NCI-H510A (cell line): ENCODE measurements at places on chromosomes 12 and 14.

DNA sequence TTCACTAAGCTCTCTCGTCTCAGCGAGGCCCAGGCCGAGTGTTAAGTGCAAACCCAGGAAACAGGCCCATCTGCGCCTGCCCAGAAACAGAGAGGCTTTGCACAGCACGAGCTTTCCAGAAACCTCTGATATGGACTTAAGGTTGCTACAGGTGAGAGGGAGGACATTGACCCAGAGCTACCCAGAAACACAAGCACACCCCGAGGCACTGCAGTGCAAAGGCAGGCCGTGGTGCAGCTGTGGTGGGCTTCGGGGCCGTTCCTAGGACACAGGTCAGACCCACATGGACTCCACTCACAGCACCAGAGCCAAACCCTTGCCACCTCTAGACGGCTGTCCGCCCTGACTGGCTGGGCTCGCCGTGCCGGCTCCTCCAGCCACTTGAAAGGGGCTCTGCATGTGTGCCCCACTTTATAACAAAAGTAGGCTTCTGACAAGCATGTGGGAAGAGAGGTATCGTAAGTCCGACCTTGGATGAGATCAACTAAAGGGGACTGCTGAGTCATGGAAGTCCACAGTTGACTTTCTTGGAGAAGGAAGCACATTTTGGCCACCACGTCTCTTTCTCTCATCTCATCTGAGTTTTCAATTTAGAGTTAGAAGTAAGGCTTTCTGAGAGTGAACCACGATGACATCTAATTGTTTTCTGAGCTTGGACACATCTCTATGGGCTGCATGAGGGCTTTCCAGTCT is 38.2 kb downstream of the CACNA2D4 start:
- no peak for DNase-seq

DNA sequence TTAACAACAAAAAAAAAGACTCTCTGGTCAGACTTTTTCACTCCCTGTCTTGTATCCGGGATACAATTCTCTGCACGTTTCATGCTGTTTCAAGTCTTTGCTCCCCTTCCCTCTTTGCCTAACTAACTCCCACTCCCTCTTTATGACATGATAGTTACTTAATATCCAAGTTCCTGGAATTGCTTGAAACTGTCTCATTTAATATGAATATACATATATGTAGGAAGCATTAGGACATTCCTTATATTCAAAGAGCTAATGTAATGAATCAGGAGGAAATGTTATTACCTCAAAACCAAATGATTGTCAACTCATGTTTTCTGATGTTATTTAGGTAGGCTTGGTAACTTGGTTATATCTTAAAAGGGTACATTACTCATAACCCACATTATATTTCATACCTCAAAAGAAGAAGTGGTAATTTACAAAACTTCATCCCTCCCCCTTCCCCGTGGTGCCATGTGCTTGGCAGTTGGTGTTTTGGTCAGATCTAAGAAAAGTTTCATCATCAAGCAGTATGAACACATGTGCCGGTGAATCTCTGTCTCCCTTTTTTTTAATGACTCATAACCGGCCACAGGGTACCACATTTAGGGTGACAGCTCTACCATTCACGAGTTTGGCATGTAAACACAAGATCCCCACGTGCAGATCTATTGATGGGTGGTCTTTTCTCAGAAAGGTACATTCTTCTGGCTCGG is 56.5 kb downstream of the HCAR2 start:
- DNase-seq: no peak

GRCh38 chr14:95256002-95256775 is 63.5 kb downstream of the CLMN start:
- DNase-seq: no peak

DNA sequence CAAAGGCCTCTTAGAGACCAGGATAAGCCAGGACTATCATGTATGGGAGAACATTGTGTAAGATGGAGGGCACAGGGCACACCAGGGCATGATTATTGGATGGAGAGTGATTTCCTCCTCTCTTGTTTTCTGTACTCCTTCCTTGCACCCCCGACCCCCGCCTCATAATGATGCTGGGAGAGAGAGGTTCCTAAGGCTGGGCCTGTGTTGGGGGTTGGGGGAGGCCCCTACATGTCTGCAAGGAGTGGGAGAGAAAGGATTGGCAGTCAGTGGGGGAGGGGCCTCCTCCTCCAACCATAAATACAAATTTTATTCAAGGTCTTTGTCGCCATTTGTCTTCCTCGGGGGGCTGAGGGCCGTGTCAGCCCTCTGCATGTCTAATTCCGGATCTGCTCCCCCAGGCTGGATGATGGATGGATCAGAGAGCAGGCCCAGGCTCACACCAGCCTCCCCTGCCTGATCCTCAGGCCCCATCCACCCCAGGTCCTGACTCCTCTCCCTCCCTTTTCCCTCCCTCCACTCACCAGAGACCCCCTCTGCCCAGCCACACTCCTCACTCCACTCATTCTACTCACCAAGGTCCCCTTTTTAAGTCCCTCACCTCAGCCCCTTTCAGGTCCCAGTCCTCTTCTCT is 2.0 kb upstream of the C1QL4 start:
- no peak for DNase-seq

- no peak for DNase-seq
These were observed 1662.6 kb upstream of the SEL1L start for GRCh38 chr14:83196236-83196635.

DNA sequence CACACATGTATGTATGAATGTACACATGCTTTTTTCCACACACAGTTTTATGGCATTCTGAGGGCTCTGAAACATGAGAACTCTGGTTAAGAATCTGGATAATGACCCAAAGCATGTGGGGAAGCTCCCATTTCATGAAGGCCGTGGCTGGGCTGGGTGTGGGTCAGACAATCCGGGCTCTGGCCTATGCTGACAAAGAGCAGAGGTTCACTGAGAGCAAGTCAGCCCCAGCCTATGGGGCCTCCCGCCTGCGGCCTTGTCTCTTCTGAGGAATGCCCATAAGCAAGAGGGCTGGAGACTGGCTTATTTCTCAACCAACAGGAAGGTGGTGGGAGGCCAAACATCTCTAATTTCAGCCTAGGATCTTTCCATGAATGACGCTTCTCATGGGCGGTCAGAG is 8.5 kb downstream of the MYH6 start:
- DNase-seq: no peak

- no peak for DNase-seq
These were observed at the start of gene NTS for GRCh38 chr12:85874031-85874461. TSS of gene NTS (plus strand) at chr12:85874295. CDS start at chr12:85874404, 109 bp downstream.

DNA sequence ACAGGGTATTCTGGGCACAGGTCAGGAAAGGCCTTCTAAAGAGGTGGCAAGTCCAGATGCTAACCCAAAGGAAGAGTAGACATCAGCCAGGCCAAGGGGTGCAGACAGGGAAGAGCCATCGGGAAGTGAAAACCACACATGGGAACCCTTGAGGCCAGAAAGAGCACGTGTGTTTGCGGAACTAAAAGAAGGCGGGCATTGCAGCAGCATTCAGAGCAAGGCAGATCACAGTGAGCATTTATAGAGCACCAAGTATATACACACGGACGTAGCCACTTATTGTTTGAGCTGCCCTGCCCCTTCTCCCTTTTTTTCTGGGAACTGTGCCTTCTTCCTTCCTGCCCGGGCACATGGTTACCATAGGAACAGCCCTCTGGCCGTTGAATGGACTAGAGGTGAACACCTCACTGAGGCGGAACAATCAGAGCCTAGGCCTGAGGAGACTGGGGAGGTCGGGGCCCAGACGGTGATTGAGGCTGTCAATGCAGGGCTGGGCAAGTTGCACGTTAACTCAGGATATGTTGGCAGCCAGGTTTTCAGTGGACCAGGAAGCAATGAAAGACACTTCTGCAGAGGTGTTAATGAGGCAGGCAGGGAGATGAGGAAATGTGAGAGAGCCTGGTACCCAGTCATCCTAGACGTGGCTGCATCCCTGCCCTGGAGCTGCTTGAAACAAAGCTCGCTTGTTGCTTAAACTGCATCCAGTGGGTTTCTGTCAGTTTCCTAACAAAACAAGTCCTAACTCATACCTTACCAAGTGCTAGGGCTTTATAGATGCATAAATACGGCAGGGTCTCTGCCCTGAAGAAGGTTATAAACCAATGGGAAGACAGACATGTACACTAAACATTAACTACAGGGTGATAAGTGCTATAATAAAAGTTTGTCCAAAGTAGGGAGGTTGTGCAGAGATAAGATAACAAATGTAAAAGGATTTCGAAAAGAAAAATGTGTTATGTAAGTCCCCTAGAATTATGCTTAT is 34.2 kb downstream of the MOAP1 start:
- no peak for DNase-seq

- no peak for DNase-seq
These were observed 2.1 kb upstream of the FAIM2 start for GRCh38 chr12:49905718-49906314.

DNA sequence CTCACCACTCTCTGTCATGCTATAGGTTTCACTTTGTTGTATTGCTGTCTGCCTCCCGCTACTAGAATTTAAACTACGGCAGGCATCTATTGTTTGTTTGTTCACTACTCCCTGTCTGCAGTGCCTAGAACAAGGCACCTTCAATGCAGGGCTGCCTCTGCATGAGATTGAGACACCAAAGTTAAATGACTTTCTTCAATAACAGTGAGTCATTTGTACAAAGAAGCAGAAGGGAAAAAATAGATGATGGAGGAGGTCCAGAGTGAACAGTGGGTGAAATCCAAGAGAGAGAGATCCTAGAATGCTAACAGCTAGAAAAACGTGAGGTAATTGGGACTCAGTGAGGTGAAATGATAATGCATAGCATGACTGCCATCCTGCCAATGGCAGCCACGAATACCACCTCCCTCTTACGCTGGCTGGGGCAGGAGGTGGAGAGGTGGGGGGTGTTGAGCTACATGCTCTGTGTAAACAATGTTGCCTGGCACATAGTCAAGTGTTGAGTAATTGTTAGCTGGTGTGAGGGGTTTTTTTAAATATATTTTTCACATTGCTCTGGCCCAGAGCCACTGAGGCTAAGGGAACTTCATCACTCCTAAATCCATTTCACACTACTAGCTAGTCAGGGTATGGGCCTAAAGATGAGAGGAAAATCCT is 367.6 kb downstream of the RPS29 start:
- DNase-seq: no peak

GRCh38 chr12:57741844-57742738 is 2.7 kb upstream of the TSPAN31 start:
- no peak for DNase-seq

- DNase-seq: peak; percentile 30
These were observed 98.6 kb downstream of the PELI2 start for GRCh38 chr14:56216626-56217379.

GRCh38 chr12:45051572-45052125 is 750 bp upstream of the DBX2 start:
- DNase-seq: no peak

DNA sequence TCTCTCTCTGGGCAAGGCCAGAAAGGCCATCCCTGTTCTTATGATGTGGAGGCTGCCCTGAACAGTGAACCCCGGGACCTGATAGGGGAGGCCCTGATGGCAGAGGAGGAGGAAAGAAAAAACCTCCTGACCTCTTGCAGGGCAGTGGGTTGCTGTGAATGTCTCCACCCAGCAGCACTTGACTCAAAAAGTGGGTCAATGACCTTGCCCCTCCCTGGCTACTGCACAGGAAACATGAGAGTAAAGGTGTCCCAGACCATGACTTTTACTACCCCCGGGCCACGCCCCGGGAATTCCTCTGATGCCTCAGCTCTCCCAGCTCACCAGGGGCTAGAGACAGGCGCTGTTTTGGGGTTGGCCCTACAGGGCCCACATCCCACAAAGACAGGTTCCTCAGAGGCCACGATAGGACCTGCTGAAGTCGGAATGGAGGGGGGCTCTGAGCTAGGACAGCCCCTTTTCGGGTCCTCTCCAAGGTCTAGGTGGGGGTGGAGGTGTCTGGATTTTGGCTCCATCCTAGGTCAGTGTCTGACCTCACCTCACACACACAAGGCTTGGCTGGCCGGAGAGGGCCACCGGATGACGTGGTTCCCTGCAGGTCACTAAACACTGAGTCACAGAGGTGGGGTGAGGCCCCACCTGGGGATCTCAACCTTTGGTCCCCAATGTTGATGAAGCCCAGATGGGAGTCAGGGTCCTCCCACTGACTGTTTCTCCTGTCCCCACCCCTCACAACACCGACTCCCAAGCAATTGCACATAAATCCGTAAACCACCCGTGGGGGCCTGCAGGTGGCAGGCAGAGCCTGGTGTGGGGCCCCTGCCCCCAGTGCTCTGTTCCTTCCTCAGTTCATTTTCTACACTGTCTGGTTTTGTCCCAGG is 1.6 kb downstream of the RHOF start:
- DNase-seq: no peak

- DNase-seq: no peak
These were observed 120.0 kb downstream of the TTLL5 start for GRCh38 chr14:75781096-75781495.

DNA sequence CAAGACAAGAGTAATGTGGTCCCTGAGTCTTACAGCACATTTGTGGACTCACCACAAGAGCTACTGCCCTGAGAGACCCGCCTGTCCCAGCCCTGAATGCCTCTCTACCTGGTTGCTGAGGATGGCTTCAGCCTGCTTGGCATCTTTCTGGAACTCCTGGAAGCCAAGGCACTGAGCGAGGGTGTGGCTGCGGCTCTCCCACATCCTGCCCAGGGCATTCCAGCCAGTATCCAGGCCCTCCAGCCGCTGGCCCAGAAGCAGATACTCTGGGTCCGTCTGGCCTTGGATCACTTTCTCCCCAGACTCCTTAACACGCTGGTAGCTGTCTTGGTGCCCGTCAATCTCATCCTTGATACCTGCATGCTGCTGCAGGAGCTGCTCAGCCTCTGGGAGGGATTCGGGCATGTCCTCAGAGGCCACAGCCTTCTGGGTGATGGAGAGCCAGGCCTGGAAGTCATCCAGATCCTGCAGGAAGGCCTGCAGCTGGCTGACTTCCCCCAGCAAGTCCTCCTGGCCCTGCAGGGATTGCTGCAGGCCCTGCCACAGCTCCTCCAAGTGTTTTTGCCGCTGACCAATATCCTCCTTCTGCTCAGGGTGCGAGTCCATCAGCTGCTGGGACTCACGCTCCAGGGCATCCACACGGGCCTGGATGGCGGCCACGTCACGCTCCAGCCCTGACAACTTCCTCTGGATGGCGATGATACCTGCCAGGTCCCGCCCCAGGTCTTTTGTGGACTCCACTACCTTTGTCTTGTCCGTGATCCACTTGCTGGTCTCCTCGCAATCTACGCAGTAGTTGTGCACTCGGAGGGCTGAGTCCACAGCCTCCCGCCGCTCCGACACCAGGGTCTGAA is 82.3 kb downstream of the PLEKHG3 start:
- no peak for DNase-seq

DNA sequence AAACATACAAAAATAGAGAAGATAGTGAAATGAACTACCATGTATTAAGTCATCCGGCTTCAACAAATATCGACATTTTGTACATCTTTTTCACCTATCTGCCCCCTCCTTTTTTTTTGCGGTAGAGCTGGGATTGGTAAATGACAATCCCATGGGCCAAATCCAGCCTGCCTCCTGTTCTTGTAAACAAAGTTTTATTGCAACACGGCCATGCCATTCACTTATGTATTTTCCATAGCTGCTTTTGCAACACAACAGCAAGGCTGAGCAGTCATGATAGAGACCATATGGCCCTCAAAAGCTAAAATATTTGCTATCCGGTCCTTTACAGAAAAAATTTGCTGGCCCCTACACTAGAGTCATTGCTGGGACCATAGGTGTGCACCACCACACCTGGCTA is 58.1 kb upstream of the PLEKHG3 start:
- no peak for DNase-seq
